ENCODE measurements at places on chromosomes 7 and 10. TPM values are rescaled to one million over a fixed set of nuclear protein-coding genes. Genes with fewer than 3 reads are reported as not detected.

The PRRT4 gene
- not detected for total RNA-seq

The STAM gene
- total RNA-seq: 20.4 TPM

The LRRC4 gene
- total RNA-seq: 0.10 TPM

The TRRAP gene
- total RNA-seq: 12.2 TPM

The RBP3 gene
- total RNA-seq: not detected

- DNase-seq: no peak
These were observed 489.7 kb downstream of the KCNMA1 start for GRCh38 chr10:77147871-77148270.

DNA sequence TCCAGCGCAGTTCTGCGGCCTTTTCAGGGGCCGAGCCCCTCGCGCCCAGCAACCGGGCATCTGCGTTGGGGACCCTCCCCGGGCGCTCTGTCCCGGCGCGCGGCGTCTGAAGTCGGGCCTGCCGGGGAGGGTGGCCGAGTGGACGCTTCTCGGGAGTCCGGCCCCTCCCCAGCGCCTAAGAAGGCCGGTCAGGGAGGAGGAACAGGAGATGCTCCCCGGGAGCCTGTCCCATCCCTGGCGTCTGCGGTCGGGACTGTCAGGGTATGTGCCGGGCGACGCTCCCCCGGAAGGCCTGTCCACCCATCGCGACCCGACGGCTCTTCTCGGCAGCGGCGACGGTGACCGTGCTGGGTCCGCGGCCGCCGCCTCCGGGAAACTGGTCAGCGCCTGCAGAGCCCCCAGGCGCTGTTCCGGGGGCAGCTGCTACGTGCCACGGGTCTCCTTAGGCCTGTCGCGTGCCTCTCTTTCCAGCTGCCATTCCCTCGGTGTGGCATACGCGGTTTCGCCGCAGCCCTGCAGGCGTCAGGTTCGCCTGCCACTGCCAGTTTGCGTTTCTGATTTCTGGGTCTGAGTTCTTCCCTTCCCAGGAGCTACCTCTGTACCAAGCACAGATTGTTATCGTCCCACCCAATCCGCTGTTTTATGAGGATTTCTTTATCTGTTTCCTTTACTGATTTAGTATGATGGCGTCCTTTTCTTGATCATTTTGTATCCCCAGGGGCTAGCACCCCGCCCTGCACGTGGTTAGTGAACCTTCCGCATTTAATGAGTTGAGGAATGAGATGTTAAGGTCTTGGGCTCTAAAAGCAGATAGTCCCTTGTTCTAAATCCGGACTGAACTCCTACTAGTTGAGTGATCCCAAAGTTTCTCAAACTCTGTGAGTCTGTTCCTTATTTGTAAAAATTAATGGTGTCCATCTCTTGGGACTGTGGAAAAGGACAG lies 782 bp downstream of the IFIT5 start:
- DNase-seq: peak; percentile 52

DNA sequence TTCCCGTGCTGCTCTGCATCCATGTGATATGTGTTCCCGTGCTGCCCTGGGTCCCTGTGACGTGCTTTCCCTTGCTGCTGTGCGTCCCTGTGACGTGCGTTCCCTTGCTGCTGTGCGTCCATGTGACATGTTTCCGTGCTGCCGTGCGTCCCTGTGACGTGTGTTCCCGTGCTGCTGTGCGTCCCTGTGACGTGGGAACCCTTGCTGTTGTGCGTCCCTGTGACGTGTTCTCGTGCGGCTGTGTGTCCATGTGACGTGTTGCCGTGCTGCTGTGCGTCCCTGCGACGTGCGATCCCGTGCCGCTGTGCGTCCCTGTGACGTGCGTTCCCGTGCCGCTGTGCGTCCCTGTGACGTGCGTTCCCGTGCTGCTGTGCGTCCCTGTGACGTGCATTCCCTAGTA lies 45.8 kb downstream of the WDR37 start:
- no peak for DNase-seq

GRCh38 chr10:118408181-118408580 lies 66.1 kb upstream of the FAM204A start:
- DNase-seq: no peak

DNA sequence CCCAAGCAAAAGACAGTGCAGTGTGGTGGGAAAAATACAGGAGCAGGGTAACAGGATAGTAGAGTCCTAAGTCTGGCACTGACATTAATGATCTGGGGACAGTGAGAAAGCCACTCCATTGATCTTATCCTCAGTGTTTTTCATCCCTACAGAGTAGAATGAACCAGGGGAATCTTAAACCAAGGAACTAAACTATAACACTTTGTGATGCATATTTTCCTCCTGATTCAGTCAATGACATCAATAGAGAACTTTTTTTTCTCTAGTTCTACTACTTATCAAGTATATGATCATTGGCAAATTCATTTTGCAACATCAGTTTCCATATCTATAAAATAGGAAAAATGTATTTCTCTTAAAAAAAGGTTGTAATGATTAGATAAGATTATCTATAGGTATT lies 151.1 kb downstream of the TMEM26 start:
- no peak for DNase-seq

DNA sequence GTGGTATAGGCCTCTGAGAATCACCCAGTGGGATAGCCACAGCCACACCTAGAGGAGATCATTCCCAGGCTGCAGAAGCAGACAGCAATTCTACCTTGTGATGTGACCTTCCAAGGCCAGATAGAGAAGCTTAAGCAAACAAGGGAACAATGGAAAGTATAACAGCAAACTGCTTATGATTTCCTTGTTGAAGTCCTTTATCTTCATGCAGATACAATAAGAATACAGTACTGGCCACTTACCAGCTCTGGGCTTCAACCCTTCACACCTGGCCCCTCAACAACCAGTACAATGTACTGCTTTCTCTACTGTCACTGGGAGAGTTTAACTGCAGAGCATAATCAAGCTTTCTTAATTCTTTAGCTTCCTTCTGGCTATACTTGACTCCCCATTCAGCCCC lies 22.6 kb upstream of the DDX50 start:
- no peak for DNase-seq

DNA sequence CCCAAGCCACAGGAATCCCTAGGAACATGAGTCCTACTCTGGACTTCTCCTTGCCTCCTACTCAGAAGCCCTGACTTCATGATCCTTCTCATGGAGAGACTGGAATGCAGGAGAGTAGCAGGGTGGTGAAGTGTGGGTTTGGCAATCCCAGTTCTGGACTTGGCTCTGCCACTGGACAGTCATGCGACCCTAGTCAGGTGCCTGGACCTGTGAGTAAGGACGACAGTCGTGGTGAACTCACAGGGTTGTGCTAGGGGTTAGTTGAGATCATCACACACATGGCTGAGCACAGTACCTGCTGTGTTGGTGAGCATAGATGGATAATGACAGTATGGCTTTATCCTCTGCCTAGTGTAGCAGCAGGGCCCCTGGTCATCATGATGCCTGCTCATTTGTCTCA lies 117.9 kb downstream of the LRRC18 start:
- DNase-seq: no peak

Measured in G401 (cell line).